Head of caudate nucleus (tissue), 42 donors: ENCODE measurements at places on chromosomes 1 and 21.

DNA sequence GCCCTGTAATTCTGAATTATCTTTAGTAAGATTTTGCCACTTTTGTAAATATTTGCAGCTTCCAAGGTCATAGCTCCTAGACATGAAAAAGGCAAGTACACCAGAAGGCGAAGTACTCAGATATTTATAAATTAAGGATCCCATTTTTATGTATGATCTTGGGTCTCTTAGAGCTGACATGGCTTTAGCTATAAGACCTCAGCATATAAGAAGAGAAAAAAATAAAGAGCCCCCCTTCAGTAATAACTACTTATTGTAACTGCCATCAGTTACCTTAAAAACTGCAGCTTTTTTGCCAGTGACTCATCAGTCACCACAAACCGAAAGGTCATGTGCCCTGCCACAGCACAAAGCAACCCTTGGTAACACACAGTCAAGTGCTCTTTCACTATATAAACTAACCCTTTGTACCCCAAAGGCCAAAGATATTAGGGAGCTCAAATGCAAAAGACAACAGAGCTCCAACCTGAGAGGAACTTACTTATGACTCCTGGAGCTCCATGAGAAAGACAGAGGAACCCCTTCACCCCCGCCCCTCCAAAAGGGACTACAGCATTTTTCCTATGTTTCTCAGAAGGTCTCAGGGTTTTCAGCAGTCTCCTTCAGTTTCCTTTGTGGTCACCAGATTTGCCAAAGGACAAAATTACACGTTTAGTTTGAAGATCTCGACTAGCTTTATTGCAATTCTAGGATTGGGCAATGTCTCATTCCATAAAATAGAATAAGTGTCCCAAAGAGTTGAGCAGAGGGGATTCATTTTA lies 219.8 kb upstream of the DUSP10 start:
- DNase-seq: peak; percentile 42

DNA sequence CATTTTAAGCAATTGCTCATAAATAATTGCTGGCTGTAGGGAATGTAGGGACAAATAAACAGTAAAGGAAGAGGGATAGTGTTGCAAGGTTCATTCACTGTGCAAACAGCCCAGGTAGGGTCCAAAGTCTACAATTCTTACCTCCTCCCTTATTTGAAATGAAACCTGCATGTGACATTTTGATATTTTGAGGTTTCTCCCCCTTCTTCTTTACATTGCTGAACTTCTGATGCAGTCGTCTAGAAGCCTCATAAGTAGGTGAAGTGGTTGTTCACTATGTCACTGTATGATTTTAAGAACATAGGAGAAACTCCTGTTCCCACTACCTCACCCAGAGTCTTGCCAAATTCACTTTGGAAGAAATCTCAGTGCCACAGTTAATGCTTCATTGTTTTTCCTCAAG lies 16.1 kb downstream of the F5 start:
- no peak for DNase-seq

GRCh38 chr1:160363010-160363409 lies 3.9 kb upstream of the NHLH1 start:
- DNase-seq: no peak

- no peak for DNase-seq
Measured at GRCh38 chr1:39655578-39656268, 16.2 kb downstream of the NT5C1A start.

DNA sequence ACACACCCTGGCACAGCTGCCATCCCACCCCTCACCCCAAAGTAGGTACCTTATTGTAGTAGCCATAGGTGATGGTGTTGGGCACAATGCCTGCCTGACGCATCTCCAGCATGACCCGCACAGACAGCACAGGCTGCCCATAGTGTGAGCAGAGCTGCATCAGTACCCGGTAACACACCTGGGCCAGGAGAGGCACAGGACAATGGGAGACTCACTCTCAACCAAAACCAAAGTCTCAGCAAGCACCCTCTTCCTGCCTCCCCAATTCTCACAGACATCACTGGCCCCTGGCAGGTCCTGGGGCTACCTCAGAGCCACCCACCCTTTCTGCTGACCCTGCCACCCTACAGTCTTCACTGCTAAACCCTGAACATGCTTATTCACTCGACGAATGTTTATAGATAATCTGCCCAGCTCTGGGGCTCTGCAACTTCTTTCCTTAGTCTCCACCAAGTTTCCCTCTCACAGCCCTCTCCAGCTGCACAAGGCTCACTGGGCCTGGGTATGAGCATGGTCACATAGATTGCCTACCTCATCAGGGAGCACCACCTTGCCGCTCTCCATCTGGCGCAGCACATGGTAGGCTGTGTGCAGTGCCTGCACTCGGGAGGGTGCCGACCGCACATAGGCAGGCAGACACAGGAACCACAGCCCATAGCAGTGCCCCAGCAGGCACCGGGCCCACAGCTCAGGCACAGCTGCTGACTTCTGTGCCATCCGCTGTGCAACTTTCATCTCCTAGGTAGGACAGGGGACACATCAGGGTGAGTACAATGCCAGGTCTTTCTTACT lies 10.3 kb downstream of the DENND4B start:
- DNase-seq: no peak

DNA sequence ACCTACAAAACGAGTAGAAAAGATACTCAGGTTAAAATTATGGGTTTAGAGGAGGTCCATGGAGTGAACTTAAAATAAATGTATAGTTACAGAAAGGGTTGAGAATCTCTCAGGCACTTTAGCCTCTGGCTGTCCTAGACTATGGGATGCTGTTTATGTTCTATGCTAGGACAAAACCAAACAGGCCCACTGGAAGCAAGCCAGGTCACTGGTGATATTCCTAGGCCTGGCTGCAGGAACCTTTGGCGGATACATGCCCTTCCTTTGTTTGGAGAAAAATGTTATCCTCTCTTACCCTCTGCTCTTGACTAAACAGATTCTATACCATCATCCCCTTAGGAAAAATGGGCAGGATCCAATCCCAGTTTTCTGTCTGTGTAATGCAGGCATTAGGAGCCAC lies 90.7 kb upstream of the DUSP10 start:
- no peak for DNase-seq

GRCh38 chr1:18064534-18064933 lies 43.1 kb upstream of the IGSF21 start:
- no peak for DNase-seq

GRCh38 chr1:24865168-24865567 lies 64.9 kb downstream of the RUNX3 start:
- no peak for DNase-seq

DNA sequence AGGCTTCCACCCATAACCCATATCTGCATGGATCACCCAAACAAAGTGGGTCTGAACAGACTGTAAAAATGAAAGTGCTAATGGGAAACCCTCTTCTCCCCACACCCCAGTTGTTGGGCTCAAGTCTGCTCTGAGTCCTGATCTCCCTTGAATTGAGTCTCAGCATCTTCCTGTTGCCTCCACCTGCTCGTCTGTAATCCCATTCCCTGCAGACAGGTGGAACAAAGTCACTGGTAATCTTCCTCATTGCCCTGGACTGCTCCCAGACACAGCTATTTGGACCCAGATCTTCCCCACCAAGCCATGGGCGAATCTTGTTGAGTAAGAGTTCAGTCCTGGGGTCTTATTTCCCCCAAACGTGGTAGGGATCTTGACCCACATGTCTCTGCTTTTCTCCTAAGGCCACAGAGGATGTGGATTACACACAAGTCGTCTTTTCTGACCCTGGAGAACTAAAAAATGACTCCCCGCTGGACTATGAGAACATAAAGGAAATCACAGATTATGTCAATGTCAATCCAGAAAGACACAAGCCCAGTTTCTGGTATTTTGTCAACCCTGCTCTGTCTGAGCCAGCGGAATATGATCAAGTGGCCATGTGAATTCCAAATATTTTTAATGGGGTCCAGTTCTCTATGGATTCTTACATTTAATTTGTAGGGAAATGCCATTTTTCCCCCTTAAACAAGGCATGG lies 15.7 kb downstream of the AVPR1B start:
- no peak for DNase-seq

DNA sequence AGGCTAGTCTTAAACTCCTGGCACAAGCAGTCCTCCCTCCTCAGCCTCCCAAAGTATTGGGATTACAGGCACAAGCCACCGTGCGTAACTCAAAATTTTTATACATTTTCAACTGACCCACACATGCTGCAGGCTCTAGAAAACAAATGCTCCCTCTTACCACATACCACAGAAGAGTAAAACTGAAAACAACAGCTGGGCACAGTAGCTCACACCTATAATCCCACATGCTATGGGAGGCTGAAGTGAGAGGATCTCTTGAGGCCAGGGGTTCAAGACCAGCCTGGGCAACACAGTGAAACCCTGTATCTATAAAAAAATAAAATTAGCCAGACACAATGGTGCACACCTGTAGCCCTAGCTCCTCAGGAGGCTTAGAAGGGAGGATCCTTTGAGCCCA lies 56.7 kb downstream of the AKT3 start:
- no peak for DNase-seq

GRCh38 chr1:219434285-219434922 lies 178.5 kb downstream of the ZC3H11B start:
- DNase-seq: no peak

GRCh38 chr1:65431111-65431705 lies 10.7 kb downstream of the LEPR start:
- DNase-seq: no peak

DNA sequence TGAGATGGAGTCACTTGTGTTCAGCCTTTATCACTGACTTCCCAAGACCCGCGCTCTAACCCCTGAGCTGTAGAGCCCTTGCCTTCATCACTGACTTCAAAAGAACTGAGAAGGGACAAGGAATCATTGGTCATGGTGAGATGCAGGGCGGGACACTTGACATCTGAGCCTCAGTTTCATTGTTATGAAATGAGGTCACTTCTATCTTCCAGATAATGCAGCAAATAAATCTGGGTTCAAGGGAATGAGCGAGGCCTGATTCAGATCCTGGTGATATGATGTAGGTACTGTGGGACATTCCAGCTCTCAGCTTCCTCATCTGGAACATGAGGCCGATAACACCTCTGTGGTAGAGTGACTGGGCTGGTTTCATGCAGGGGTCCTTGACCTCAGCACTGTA lies 13.8 kb downstream of the KAZN start:
- DNase-seq: no peak

- DNase-seq: no peak
Measured at GRCh38 chr1:160411271-160412027, 11.1 kb downstream of the VANGL2 start.

DNA sequence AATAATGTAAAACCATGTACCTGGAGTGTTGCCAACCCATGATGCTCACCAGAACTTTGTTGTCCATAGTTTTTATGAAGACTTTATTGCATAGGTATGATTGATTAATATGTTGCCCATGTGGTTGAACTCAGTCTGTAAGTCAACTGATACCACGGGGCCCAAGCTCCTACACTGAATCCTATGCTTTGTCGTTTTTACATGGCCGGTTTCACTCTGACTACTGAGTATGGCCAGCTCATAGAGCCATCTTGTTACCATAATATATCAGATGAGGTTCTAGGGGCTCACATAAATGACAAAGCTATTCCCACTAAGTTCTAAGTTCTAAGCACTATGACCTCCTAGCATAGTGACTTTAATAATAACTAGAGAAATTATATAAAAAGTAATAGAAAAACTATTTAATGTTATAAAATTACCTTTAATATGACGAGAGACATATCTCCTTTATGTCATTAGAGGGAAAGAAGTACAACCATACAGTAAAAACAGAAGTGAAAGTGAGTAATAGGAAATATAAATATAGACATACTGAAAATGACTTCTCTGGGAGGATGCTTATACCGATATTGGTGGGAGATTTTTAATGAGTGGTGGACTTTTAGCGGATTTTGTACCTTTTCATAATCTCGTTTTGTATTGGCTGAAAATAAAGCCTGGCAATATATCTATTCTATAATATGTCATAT lies 983.4 kb upstream of the PRMT6 start:
- DNase-seq: no peak

GRCh38 chr1:214557952-214558735 lies 6.7 kb upstream of the PTPN14 start:
- DNase-seq: no peak

DNA sequence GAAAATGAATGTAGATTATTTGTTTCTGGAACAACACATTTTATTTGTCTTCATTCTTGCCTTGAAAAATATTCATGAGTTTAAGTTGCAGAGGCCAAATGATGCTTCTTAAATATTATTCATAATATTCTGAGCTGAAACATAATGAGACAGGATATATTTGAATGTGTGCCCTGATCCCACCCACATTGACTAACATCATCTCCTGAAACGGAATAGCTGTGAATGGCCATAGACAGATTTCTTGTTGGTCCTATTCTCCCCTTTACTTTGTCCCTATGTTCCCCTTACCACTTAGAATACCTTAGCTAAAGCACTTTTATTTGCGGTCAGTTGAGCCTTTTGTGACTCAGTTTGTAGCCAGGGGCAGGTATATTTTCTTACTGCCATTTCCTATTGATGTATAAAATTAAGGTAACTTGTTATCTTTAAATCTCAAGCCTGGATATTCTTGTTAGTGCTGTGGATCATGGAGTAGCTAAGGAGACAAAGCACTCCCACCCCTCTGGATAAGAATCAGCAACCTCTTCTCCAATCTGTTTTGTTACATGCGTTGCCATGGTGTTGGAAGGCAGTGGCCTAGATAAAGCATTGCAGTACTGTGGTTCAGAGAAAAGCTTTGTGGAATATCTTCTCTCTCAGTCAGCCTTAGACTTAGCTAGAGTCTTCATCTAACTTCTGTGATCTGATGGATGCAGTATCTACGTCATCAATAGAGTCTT lies 478.5 kb upstream of the DEPDC1 start:
- no peak for DNase-seq

DNA sequence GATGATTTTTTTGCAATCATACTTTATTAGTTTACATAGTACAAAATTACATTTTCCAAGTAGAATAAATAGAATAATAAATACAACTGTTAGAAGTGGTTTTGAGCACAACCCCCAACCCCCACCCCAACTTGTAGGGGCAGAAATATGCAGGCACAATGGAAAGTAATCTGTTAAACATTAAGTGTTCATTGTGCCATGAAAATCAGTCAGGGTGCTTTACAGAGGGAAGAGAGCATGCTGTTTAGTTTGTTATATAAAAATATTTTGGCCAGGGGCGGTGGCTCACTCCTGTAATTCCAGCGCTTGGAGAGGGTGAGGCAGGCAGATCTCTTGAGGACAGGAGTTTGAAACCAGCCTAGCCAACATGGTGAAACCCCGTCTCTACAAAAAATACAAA lies 2.6 kb downstream of the OR10T2 start:
- no peak for DNase-seq

DNA sequence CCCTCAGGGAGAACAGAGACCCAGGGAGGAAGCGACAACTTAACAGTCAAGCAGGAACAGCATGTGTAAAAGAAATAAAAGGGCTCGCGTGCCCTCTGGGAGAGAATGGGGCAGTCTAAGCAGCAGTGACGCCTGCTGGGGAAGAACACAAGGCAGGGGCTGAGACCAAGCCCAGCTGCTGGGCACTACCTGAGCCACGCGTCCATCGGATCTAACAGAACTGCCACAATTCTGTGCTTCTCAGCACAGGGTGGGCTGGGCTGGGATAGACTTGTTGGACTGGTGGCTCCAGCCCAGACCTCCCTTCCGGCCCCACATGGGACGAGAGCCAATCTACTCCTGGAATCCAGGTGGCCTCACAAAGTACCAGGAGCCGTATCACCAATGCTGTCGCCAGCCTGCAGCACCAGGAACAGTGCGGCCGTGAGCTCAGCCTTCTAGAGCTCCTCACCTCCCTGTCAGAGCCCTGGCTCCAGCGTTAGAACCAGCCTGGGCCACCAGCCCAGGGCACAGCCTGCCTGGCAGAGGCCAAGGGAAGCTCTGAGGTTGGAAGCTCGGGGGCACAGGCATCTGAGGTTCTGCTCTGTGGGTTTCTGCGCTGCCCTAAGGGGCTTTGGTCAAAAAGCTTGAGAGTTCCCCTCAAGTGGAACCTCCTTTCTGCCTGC lies 7.4 kb downstream of the LRRC47 start:
- no peak for DNase-seq
